ENCODE measurements at places on chromosomes 11 and 22.

DNA sequence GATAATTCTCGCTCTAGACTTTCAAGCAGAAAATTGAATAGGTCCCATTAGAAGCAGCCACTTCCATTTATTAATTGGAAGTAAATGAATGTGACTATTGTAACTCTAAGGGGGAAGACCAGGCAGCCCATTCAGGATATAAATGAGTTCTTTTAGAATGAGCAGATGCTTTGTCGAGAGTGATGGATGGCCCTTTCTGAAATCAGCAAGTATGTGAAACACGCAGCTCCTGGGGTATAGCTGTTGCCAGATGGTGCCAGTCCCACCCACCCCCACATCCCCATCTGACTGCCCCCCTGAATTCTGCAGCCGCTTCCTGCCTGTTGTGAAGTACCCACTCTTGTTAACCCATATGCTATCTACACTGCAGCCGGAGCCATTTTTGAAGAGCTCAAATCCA is 3.7 kb downstream of the SLC15A3 start:
- peak; percentile 88 for DNase-seq

DNA sequence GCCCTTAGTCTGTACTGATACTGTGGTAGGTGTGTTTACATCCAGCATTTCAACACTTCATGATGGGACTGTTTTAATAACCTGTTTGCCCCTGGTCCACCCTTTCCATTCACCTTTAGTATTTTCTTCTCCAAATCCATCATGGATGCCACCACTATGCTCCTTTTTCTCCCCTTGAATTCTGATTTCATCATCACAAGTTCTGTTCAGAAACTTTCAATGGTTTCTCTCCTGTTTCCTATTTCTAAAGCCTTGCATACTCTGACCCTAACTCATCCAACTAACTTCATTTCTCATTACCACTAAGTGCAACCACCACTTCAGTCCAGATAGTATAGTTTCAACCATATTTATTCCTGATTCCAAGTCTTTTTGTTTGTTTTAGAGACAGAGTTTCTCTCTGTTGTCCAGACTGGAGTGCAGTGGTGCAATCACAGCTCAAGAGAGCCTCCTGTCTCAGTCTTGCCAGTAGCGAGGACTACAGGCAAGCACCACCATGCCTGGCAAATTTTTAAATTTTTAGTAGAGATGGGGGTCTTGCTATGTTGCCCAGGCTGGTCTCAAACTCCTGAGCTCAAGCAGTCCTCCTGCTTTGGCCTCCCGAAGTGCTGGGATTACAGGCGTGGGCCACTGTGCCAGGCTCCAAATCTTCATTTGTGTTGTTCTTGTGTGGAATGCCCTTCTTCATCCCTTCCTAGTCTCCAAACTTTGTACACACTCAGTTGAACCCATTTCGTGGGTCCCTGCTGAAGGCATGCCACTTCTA is 1.2 kb upstream of the LIN7C start:
- no peak for DNase-seq

DNA sequence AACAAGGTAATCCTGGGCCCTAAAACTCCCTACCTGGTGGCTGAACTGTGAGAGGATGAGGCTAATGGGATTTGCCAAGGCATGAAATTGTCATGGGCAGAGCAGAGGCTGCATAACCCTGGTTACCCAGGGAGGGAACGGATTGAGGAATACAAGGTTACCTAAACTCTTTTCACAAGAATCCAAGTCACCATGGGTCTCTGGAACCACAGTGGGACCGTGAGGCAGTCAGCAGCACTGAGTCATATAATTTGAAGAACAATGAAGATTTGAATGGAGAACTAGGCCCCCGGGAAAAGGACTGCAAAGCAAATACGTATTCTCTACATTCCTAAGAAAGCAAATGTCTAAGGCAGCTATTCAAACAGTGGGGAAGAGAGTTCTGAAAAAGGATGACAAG is 19.8 kb downstream of the CAT start:
- DNase-seq = no peak

DNA sequence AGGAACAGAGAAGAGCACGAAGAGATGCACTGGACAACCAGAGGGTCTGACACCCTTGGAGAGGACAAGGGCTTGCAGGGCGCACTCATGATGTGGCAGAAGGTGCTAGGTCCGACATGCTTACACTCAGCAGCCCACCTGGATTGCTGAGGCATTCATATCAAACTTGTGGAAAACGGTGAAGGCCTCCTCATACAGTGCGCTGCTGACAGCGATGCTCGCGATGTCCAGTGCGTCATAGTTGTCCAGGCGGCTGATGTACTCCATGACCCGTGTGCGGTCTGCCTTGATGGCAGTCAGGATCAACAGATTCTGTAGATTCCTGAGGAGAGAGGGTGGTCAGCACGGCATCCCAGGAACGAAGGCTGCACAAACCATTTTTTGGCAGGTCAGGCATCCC is 31.7 kb upstream of the SLC25A1 start:
- no peak for DNase-seq

GRCh38 chr11:17527628-17527995 is 16.6 kb downstream of the USH1C start:
- DNase-seq = no peak

- peak; percentile 17 for DNase-seq
These were observed 24.4 kb upstream of the PSMA1 start for GRCh38 chr11:14544611-14545010.

- DNase-seq = no peak
These were observed 62.1 kb downstream of the ARHGAP8 start for GRCh38 chr22:44814266-44815098.

DNA sequence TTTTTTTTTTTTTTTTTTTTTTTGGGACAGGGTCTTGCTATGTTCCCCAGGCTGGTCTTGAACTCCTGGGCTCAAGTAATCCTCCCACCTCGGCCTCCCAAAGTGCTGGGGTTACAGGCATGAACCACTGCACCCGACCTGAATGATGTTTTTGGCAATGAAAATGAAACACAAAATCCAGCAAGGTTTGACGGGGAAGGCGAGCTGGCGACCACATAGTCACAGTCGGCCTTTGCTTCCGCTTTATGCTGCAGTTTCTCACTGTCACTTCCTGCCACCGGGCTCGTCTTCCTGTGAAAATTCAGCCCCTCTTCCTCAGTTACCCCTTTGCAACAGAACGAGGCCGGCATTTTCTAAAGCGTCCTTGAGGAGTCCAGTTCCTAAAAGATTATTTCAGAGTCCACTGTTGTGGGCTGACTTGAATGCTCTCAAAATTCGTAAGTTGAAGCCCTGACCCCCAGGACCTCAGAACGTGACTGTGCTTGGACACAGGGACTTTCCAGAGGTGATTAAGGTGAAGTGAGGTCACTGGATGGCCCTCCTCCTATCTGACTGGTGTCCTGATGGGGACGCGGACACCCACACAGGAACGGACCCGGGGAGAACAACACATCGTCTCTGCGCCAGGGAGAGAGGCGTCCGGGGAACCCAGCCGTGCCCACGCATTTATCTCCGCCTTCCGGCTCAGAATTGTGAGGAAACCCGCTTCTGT is 2.9 kb upstream of the BID start:
- DNase-seq = no peak

GRCh38 chr11:129640671-129641070 is 175.0 kb upstream of the TMEM45B start:
- DNase-seq = no peak

DNA sequence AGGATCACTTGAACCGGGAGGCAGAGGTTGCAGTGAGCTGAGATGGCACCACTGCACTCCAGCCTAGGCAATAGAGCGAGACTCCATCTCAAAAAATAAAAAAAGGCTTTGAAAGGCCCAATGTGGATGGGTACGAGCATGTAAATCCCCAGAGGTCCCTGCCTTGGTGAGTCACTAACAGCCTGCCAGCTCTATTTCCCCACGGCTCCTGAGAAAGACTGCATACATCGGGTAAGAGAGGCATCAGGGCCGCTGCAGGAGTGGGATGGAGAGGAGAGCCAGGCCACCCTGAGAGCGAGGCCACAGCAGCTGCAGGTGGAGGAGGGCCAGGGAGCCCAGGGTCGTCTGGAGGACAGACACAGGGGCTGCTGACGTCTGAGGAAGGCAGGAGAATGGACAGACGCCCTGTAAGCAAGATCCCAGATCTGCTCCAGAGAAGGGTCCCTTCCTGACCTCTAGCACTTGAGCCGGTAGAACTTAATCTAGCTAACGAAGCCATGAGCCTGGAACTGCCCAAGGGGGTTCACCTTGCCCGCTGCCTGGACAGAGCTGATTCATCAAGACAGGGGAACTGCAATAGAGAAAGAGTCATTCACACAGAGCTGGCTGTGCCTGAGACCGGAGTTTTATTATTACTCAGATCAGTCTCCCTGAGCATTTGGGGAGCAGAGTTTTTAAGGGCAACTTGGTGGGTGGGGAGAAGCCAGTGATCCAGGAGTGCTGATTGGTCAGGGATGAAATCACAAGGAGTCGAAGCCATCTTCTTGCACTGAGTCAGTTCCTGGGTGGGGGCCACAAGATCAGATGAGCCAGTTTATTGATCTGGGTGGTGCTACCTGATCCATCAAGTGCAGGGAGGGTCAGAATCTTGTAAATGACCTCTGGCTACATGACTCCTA is 5.1 kb upstream of the KRTAP5-9 start:
- DNase-seq = no peak

DNA sequence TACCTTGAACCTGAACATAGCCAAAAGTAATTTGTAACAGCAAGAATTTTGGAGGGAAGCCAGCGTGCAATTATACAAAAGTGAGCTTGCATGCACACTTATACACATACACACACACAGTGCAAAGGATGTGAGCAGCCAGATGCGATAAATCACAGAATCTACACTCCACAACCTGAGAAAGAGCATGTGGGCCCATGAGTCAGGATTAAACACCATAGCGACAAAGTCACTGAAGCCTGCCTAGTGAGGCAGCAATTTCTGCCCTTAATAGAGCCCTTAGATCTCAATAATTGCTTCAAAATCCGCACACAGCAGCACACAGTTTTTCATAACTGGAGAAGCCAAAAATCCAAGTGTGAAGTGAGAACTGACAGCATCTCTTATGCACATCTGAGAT is 42.6 kb upstream of the TEAD1 start:
- no peak for DNase-seq

GRCh38 chr11:114762408-114762807 is 84.1 kb downstream of the NXPE2 start:
- DNase-seq = no peak

- no peak for DNase-seq
These were observed 203.6 kb downstream of the TRIM29 start for GRCh38 chr11:119934267-119934666.

GRCh38 chr11:10331548-10332289 is 26.8 kb downstream of the ADM start:
- no peak for DNase-seq

DNA sequence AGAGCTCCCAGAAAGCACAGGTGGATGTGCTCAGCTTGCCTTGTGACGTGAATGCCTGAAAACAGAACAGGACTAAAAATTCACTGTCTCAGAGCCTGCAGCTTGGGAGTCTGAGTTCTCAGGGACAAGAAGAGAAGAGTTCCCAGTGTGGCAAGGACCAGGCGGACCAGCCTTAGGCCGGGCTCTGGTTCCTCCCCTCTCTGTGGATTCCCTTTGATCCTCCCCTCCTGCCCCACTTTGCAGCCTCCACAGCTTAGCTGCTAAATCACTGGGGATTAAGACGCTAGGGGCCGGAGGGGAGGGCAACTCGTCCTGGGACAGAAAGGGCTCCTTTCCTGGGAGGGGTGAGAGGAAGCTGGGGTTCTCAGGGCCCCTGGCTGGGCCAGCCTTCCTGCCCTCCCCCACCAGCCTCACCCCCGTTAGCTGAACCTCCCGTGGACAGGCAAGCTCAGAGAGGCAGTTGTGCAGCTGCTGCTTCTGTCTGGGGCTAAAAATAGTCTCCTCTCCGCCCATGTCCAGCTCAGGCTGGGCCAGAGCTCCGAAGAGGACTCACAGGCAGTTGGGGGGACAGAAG is 29.9 kb upstream of the JAM3 start:
- no peak for DNase-seq

GRCh38 chr11:16857186-16857585 is 118.7 kb downstream of the C11orf58 start:
- DNase-seq = no peak

DNA sequence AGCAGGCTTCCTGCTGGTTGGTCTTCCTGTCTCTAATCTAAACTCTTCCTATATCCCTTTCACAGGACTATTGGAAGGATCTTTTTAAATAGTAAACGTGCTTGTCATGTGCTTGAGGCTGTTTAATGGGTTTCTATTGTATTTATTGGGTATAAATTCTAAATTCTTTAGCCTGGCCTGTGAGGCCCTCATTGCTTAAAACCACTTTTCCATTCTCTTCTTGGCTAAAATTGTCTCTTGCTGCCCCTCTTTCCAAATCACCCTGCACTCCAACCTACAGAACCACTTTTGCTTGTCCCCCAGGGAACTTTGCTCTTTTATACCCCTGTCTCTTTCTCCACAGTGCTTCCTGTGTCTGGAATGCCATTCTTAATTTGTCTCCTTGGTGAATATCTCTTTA is 46.4 kb upstream of the MUC15 start:
- no peak for DNase-seq

DNA sequence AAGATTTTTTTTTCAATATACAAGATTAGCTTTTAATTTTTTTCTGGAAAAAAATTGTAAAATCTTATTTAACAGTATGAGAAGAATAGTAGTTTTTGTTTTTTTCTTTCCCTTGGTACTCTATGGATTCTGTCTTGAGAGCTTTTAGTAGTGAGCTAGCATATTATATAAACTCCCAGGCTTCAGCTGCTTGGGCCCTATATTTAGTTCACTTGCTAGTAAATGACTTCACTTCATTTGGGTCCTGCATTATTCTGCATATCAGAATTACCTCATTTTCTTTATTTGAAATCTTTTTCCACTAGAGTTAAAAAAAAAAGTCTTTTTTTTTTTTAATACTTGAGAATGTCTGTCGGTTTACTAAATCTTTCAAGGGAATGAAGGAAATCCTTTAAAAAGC is 33.1 kb downstream of the HIPK3 start:
- DNase-seq = no peak

GRCh38 chr11:68480193-68480592 is 19.6 kb downstream of the PPP6R3 start:
- DNase-seq = no peak

- DNase-seq = no peak
These were observed 2.3 kb upstream of the MALAT1 start for GRCh38 chr11:65496304-65497140.

GRCh38 chr11:8252388-8252787 is 11.3 kb downstream of the LMO1 start:
- no peak for DNase-seq

- DNase-seq = no peak
These were observed 3.2 kb downstream of the JOSD1 start for GRCh38 chr22:38697425-38698089.

GRCh38 chr11:109818290-109818689 is 274.9 kb upstream of the ZC3H12C start:
- DNase-seq = no peak

- DNase-seq = peak; percentile 50
These were observed 1.9 kb downstream of the GNG3 start for GRCh38 chr11:62709247-62710000.

- no peak for DNase-seq
These were observed 1144.5 kb upstream of the CCDC90B start for GRCh38 chr11:84430661-84431060.

DNA sequence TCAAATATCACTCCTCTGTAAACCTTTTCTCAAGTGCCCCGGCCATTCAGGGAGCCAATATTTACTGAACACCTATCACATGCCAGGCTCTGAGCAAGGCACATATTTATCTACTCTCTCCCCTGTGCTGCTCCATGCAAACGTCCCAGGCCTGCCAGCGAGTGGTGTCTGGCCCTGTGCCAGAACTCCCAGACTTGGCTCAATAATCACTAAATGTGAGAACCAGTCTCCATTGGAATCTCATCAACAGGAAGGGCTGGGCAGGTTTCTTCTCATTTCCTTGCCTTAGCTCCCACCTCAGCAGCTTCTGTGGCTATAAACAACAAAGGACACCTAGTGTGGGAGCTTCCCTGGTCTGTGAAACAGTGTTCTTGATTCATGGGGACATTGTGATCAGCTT is 21.7 kb downstream of the RASSF10 start:
- no peak for DNase-seq

Measured in NCI-H1694 treated with DMSO at 0.1 percent for 48 hours (cell line).